ENCODE measurements at places on chromosomes 2 and 18.

- DNase-seq, result peak; percentile 12
Measured at GRCh38 chr2:168895771-168896170, 5.3 kb upstream of the G6PC2 start.

- DNase-seq, result peak; percentile 80
Measured at GRCh38 chr2:190860985-190861680, 19.5 kb upstream of the GLS start.

GRCh38 chr2:52931660-52932059 is 835.9 kb upstream of the CHAC2 start:
- no peak for DNase-seq

GRCh38 chr2:45391866-45392265 is 219.2 kb downstream of the SRBD1 start:
- peak; percentile 13 for DNase-seq

GRCh38 chr2:64666810-64667438 is 13.2 kb upstream of the SERTAD2 start:
- DNase-seq, result no peak

DNA sequence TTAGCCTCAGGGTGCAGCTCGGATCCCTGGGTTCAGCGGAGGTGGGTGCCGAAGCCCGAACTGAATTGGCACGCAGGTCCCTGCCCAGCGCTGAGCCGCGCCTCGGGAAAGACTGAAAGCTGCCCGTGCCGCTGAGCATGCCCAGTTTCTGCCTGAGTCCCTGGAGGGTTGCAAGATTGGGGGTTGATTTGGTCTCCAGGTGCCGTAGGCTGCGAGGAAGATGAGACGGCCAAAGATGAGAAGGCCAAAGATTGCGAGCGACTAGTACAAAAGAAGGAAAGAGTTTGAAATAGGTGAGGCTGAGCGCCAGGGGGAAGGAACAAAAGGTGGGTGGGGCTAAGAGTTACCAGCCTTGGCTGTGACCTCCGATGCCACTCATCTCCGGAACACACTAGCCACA is 852 bp upstream of the KCNH7 start:
- no peak for DNase-seq

DNA sequence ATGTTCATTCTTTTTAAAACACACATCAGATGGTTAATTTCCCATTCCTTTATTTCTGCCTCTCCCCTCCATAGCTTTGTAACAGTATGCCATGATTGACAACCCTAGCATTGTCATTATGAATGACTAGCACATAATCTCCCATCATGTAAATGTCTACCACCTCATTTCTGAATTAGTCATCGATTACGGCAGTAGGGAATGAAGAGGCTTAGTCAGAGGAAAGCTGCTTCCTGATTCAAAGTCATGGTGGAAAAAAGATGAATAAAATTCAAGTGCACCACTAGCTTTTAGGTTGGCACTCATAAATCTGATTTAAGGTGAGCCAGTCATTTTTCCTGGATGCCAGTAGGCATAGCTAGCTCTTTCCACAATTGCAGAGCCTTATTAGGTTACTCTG is 19.1 kb upstream of the ACMSD start:
- DNase-seq, result peak; percentile 68

DNA sequence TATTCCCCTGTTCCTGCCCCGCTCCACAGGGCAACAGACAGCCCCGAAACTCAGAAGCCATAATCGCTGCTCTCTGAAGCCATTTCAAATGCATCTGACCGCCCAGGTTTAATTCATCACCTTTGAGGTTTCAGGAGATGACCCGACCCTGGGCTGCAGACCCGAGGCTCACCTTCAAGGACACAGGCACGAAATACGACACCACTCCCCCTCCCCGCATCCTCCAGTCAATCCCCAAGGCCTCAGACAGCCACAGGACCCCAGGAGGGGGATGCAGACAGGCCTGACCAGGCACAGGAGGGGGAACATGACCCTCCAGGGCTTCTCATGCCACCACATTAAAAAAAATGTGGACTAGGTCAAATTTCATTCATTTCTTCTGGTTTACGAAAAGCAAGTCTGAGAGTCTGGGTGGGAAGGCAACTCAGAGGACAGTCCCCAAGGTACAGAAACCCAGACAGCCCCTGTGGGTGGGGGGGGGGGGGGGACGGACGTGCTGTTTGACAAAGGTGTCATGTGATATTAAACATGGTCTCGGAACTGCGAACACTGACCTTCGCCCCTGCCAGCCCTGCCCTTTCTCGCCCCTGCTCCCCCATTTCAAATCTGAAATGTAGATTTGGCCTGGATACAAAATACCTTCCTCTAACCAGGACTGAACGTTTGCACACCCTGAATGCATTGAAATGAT is 142.9 kb downstream of the BCL11A start:
- no peak for DNase-seq

DNA sequence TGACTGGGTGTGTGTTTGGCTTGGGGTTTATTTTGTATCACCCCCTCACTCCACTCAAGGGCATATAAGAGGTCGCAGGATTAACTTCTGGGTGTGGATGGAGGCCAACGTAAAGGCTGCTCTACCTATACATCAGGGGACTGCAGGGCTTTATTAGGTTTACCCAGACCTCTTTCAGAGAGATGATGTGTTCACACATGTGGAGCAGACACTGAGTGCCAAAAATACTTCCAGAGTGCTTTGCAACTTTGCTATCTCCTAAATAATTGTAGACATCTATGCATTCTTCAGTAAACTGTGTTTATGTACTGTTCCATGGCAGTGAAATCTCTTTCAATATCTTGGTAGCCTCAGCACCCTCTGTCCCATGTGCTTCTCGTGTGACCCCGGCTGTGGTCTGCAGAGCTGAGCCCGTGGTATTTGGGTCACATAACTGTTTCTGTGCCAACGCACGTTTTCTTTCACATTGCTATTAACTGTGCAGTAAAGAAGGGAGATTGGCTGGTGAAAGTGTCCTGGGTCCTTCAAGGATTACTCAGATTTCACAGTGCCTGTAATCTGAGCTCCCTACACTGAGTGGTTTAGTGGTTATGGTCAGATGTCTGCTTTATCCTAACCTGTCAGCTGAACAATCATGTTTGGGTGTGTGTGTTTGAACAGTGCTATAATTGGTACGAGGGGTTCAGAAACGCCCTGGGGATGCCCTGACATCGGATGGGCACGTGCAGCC is 208.1 kb downstream of the VAPA start:
- DNase-seq, result peak; percentile 90

DNA sequence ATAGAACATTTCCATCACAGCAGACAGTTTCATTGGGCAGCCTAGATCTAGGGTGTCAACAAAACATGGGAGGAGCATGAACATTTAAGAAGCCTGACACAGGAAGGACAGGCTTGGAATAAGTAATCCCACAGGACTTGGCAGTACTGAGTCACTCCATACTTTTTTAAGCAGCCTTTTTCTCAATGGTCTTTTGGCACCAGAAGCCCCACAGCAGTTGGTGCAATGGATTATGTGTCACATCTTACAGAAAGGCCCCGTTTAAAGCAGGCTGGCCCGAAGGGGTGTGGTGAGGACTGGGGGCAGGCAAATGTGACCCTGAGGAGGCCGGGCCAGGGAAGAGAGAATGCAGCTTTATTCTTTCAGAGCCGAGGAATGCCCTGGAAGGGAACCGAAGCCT is 26.6 kb downstream of the SPTBN1 start:
- peak; percentile 83 for DNase-seq

DNA sequence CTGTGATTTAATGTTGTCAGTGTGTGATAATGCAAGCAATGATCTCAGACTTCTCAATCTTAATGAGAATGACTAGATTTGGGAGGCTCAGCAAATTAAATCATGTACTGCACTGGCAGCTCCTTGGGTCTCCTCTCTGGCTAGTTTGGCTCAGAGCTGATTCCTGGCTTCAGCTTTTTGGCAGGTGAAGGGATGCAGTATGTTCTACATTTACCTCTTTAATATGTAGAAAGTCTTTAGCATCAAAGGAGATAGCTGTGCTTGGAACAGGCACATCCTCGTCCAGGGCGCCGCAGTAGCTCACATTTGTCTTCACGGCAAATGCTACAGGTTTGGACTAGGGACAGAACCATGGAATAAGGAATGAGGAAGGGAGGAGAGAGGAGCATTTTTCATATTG is 52.4 kb upstream of the ARL5A start:
- no peak for DNase-seq

DNA sequence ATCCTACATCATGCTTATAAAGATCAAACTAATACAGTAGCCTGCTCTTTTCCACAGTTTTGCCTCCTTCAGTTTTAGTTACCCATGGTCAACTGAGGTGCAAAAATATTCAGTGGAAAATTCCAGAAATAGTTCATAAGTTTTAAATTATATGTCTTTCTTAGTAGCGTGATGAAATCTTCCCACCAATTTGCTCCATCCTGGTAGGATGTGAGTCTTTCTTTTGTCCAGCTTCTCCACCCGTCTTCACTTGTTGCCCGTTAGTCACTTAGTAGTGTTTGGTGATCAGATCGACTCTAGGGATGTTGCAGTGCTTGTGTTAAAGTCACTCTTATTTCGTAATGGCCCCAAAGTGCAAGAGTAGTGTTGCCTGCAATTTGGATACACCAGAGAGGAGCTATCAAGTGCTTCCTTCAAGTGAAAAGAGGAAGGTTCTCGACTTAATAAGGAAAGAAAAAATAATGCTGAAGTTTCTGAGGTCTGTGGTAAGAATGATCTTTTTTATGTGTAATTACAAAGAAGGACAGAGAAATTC is 57.0 kb downstream of the CEP192 start:
- no peak for DNase-seq

GRCh38 chr2:179273461-179273962 is 8.9 kb upstream of the SESTD1 start:
- DNase-seq, result no peak

DNA sequence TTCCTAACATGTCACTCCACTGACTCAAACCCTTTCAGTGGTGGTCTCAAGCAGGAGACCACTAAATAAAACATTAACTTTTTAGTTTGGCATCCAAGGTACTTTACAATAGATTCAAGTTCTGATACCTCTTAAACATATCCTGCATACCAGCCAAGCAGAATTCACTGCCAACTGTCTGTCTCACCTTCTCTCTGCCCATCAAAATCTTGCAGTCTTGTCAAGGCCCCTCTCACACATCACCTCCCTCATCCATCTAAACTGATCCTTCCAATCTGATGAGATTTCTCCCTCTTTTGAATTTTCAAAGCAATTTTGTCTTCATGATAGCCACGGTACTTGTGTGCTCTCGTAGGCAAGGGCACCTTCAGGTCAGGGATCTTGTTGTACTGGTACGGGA is 43.7 kb downstream of the SATB2 start:
- no peak for DNase-seq

GRCh38 chr2:191200910-191201309 is 44.3 kb upstream of the MYO1B start:
- no peak for DNase-seq

DNA sequence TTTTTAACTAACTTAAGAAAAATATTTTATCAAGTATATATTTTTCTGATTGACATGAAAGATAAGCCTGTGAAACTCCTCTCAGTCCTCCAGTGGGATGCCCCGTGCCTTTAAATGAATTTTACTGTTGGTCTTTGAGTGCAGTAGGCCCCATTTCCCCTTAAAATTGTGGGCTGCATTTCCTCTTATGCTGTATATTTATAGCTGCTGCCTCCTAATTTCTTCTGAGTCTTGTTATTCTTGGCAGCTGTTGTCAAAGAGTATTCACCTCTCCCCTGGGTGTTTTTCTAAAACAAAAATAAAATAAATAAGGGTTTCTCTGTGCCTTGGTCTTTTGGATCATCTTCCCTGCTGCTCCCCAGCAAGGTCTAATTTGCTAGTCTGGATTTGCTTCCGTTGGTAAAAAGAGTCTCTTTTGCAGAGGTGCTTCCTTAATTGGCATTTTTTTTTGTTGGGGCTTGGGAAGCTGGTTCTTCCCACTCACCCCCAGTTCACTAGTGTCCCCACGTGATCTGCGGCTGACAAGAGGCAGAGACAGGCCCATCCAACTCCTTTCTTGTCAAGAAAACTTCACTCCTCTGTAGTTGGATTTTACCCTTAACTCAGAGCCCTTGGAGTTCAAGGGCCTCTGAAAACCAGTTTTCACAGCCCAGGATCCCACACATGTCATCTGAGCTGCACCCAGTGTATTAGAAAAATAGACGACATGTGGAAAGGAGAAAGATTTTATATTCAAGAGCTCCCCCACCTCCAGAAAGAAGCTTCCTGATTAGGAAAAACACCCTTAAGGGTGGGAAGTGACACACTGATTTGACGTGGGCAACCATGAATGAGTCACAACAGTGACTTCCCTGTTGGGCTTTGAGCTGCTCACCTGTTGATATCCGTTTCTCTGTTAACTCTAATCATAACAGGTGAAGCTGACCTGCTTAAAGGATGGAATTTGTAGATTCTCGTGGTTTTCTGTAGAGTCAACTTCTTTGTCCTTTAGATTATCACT is 431.5 kb downstream of the DCDC2C start:
- no peak for DNase-seq

- peak; percentile 73 for DNase-seq
Measured at GRCh38 chr2:43333656-43334144, 107.3 kb upstream of the ZFP36L2 start.

DNA sequence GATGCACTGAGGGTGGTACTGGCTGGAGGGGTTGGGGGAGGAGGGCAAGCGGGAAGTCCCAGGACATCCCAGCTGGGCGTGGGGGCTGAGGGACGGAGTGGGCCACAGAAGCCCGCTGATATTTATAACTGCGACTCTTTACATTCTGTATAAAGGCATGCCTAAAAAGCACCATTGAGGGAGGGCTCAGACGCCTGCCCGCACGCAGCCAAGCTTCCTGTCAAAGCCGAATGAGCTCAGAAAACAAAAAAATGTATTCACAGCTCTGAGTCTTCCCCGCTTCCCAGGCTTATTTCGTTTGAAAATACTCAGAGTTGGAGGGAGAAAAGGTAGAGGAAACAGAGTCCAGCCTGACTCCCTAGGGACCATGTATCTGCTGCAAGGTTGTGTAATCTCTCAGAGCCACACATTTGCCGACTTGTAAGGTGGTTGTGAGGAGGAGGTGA is 170.1 kb upstream of the HAAO start:
- peak; percentile 12 for DNase-seq

DNA sequence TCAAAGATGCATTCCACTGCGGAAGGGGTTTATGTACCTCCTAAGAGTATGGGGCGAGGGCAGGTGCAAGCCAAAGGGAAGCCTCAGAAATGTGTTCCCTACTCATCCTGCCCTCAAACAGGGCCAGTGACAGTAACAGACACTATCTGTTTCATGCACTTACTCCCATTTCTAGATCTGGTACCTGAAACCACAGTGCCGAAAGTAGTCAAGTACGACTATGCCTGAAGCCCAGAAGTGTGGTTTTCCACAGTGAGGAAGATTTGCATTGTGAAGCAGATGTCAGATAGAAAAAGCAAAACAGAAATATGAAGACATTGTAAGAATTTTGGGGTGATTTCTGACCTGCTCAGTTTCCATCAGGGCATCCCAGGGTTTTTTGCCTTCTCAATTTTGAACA is 748.7 kb downstream of the RNF144A start:
- DNase-seq, result no peak

DNA sequence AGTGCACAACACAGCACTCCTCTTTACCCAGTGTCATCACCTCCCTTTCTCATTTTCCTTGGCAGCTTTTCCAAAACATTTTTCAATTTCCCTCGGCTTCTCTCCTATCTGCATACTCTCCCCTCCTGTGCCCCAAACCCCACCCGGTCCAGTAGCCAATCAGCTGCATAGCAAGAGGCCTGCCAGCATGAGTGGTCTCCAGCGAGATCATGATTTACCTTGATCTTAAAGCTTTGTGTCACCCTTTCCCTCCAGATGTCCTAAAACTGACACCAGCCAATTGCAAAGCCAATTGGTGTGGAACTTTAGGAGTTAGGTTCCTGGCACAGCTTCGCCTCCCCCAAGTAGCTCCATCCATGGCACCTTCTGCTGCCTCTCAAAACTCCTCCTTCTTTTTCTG is 45.2 kb upstream of the SH3RF3 start:
- no peak for DNase-seq

All from iris pigment epithelial cell (primary cell).